ENCODE measurements at places on chromosomes 5 and 9. TPM values are rescaled to one million over a fixed set of nuclear protein-coding genes. Genes with fewer than 3 reads are reported as not detected.

The FAM153A gene
- not detected for polyA plus RNA-seq

The WDR31 gene
- polyA plus RNA-seq: 0.48 TPM

The DMRT3 gene
- polyA plus RNA-seq: not detected

The MAN2A1 gene
- polyA plus RNA-seq: 15.0 TPM

The PCDHAC2 gene
- not detected for polyA plus RNA-seq

The CYLC2 gene
- not detected for polyA plus RNA-seq

The BTNL8 gene
- not detected for polyA plus RNA-seq

The SPATA31A3 gene
- polyA plus RNA-seq: not detected

The PCDHGB2 gene
- polyA plus RNA-seq: 0.74 TPM

The RMI1 gene
- polyA plus RNA-seq: 11.4 TPM

The PRDM9 gene
- not detected for polyA plus RNA-seq

The FOXD4 gene
- polyA plus RNA-seq: not detected
